ENCODE measurements at places on chromosomes 3 and 15.
A peak's percentile ranks its signal among the peaks of the same experiment; 100 is the strongest.

- DNase-seq = no peak
Observed at GRCh38 chr3:39166932-39167532, 13.6 kb upstream of the CSRNP1 start.

GRCh38 chr15:34027606-34028005 is 11.4 kb downstream of the AVEN start:
- no peak for DNase-seq

DNA sequence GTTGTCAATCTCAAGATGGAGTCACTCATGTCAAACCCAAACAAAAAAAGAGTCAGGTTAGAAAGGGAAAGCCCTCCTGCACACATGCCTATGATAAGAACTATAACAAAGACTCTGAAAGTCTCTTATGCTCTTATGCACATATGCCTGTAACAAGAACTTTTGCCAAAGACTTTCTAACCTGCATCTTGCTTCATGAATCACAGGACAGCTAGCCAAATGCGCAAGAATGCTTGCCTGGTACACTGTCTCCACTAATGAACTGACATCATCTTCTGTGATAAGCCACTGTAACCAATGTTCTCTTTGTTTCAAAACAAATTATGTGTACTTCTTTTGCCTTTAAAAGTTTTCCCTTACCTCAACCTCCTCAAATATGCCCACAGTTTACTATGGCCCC is 18.2 kb upstream of the EHHADH start:
- no peak for DNase-seq

DNA sequence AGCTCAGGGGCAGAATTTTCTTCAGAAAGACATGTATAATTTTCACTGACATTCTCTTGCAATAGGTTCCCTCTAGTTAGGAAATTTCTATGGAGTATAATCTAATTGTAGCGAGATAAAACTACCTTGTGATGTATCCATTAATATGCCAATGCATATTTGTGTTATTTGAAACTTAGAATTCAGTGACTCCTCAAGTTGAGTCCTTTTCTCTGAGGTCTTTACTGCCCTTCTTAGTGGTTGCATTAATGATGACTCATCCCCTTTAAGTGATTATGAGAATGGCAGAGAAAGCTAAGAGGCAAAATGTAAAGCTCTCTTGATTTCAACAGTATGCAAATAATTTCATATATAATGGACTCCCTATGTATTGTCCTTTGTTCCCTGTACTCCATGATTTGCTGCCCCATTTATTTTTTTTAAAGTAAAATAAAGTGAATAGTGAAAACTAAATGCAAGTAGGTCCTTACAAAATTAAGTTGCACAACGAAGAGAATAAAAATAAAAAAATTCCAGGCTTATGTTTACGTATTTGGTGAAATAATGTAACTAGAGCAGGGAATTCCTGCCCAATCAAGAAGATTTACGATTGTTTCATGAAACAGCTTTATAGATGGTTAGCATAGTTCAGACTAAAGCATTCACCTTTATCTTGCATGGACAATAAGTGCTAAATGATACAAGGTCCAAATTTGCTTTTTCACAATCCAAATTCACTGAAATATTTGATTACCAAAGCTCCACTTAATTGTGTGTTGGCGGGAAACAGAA is 78.1 kb downstream of the ZPLD1 start:
- DNase-seq = no peak

- no peak for DNase-seq
Observed at GRCh38 chr3:170109579-170110293, 71.8 kb downstream of the PHC3 start.

DNA sequence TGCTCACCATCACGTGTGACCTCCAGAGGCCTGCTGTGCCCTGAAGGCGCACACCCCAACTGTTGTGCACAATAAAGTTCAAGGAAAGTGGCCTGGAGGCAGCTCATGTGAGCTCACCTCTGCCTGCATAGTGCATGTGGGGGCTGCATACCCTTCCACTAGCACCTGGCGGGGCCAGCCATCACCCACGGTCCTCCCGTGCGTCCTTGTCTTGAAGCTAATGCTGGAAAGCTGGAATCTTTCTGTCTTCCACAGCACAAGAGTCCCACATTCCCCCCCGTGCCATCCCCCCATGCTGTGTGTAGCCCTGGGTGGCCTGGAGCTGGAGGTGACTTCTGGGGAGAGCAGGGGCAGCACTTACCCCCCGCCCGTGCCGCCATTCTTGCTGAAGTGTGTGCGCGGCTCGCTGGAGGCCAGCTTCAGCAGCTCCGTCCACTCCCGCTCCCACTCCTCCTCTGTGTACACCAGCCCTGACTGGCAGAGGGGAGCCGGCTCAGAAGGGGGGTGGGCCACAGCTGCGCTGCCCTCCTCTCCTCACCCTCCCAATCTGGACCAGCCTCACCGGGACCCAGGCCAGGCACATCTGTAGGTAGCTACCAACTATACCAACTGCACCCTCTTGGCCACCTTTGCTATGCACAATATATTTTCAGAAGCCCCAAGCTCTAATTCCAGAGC is 199.5 kb downstream of the KLF13 start:
- no peak for DNase-seq

GRCh38 chr3:177934001-177934891 is 602.0 kb upstream of the KCNMB2 start:
- no peak for DNase-seq

GRCh38 chr3:56870436-56870835 is 68.7 kb upstream of the ARHGEF3 start:
- no peak for DNase-seq

GRCh38 chr15:68729789-68730411 is 90.8 kb downstream of the ANP32A start:
- no peak for DNase-seq

GRCh38 chr3:13081603-13082360 is 8.6 kb upstream of the IQSEC1 start:
- no peak for DNase-seq

GRCh38 chr15:50117431-50118027 is 1.5 kb downstream of the ATP8B4 start:
- no peak for DNase-seq

DNA sequence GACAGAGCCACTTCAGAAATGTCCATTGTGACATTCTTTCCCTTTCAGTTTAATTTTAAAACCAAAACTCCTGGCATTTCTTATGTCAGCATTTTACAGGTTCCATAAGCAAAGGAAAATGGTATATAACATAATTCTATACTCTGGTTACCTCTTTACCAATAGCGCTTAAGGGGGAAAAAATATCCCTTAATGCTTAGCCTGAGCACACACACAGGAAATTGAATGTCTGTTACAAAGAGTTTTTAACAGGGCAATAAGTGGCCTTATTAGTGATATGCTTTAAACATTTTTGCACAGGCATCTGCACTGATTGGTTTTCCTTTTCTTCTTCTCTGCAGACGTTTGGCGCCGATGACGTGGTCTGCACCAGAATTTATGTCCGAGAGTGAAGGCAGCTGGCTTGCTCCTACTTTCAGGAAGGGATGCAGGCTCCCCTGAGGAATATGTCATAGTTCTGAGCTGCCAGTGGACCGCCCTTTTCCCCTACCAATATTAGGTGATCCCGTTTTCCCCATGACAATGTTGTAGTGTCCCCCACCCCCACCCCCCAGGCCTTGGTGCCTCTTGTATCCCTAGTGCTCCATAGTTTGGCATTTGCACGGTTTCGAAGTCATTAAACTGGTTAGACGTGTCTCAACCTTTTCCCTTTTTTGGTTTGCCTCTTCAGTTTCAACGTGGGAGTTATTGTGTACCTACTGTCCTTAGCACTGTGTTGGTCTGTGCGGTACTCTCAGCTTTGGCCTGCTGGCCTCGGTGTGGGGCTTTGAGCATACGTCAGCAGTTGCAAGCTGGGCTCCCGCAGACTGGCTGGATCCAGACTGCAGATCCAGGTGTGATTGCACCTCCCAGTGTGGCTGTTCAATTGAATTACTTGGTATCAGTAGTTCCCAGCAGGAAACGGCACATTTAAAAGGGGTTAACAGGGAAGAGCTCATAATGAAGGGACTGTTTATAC is 7.7 kb downstream of the CRABP1 start:
- no peak for DNase-seq

- DNase-seq = no peak
Observed at GRCh38 chr3:140433431-140433830, 244.4 kb upstream of the TRIM42 start.

- DNase-seq = no peak
Observed at GRCh38 chr3:22862111-22862510, 341.0 kb upstream of the UBE2E2 start.

DNA sequence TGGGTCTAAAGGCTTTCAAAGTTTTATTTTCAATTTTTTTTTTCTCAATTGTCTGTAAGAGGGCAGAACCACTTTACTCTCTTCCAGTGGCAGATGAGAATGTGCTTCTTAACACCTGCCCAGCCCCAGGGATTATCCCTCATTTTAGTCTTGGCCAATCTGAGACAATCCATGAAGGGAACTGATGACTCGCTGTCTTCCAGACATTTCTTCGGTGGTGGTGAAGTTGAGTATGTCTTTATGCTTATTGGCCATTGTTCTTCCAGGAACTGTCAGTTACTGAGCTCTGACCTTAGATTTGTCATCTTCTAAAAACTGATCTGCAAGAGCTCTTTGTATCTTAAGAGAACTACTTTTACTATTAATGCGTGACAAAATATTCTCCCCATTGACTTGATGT is 139.5 kb downstream of the TJP1 start:
- no peak for DNase-seq

DNA sequence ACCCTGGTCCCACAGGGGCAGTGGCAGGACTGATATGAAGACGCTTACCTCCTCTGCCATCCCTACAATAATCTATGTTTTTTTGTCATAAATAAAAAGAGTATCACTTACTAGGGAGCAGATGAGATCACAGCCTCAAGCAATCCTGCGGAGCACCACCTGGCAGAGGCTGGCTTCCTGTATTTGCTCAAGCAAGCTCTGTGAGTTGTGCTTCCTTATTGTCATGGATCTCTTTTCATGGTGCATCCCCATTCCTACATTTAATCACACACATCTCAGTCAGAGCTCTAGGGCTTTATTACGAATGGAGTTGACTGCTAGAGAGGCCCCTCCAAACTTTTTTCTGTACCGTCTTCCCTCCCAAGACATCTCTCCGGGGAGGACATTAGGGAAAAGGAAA is 186.0 kb downstream of the UBE2E2 start:
- DNase-seq = no peak

- no peak for DNase-seq
Observed at GRCh38 chr3:31862666-31863279, 118.3 kb downstream of the OSBPL10 start.

- DNase-seq = no peak
Observed at GRCh38 chr3:38173834-38174418, 8.6 kb downstream of the OXSR1 start.

DNA sequence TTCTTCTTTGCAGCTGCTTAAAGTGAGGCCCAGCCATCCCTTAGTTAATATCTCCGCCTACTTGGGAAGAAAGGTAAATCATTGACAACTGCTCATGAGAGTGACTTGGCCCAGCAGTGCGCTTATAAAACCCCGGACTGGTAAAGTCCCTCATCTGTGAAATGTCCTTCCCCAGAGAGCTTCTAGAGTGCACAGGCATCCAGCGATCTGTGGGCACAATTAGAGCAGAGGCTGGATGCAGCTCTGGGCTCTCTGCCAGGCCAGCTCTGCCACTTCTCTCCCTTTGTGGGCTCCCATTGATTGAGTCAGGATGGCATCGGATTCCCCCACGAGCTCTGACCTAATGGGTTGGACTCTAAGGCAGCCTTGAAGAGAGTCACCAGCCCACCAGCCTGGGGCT is 219.0 kb upstream of the LINGO1 start:
- no peak for DNase-seq

DNA sequence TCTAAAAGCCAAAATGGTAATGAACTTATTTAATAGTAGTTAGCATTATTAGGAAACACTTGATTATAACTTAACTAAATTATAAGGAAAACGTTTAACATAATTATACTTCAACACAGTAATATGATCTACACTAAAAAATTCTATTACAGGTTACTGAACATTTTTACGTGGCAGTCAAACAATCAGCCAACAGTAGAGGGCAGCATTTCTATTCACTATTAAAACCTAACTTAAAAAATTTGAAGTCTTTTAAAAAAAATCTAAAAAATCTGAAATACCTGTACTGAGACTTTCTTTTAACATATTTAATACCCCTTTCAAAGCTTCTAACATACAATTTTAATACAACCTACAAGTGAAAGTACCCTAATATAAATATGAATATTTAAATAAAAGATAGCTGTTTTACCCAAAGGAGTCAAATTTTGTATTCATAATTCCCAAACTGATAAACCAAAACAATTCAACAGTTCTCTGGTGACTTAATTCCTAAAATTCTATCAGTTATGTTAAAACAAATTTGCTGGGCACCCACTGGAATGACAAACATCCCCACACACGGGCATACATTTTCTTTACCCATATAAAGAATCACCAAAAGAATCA is 41.5 kb downstream of the DLG1 start:
- DNase-seq = peak; percentile 18

GRCh38 chr3:9019259-9019961 is 56.1 kb upstream of the RAD18 start:
- no peak for DNase-seq

DNA sequence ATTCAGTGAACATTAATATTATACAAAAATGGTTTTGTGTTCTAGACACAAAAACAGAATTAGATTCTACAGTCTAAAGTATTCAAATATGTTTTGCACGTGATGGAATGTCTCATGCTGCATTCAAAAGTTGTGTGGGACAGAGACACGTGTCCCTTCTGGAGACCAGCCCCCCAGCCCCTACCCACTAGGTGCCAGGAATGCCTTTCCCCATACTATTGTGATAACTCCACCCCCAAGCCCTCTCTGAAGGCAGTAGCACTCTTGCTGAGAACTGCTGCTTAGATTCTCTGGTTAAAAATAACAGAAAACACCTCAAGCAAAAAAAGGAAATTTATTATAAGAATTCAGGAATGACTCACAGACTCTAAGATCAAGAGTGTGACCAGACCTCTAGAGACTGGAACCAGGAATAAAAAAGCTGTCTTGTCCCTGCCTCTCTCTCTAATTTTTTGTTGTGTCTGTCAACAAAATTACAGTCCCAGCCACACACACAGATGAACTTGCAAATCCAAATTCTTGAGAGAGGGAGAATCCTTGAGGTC is 57.7 kb downstream of the PXYLP1 start:
- DNase-seq = no peak

DNA sequence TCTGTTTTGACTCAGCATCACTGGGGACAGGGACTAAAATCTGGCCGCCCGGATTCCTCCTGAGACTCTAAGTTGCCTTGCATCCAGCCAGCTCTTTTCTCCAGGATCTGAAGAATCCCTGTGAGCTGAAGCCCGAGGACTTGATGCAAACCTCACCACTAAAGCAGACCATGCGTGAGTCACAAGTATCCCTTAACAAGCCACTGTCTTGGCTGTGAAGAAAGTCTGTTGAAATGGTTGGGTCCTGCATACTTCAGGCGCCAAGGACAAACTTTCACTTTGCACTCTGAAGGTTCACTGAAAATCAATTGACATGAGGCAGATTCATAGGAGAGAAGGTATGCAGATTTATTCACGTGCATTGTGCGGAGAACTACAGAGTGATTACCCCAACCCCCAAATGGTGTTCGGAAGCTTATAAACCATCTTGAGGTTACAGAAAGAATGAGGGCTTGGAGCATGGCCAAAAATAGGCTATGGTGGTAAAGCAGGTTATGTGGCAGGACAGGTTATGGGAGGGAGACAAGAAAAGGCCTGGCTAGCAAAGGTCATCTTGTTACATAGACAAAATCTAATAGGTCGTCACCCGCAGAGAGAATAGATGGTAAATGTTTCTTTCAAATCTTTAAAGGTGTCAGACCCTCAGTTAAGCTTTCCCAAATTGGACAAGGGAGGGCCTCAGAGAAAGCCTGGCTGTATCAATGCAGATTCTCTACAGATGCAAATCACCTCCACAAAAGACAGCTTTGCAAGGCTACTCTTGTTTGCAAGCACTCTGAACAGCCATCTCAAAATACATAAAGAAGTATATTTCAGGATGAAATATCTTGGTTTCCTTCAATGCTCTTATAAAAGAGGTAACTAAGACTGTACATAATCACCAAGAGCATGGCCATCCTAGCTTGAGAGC is 126.3 kb upstream of the PLAAT1 start:
- DNase-seq = no peak

All from effector CD4-positive, alpha-beta T cell (primary cell).